H9 (cell line): ENCODE measurements at places on chromosomes 11 and 22.

DNA sequence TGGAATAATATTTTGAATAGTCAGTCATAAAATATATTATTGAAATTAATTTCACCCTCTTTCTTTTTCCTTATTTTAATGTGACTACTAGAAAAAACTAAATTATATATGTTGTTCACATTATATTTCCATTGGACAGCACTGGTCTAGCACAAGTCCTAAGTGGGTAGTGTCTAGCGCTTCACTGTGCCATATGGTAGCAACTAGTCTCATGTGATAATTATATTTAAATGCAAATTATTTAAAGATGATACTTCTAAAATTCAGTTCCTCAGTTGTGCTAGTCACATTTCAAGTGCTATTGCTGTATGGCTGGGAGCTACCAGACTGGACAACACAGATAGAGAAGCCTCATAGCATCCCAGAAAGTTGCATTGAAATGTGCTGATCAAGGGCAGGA is 19.1 kb upstream of the LDLRAD3 start:
- no peak for DNase-seq

DNA sequence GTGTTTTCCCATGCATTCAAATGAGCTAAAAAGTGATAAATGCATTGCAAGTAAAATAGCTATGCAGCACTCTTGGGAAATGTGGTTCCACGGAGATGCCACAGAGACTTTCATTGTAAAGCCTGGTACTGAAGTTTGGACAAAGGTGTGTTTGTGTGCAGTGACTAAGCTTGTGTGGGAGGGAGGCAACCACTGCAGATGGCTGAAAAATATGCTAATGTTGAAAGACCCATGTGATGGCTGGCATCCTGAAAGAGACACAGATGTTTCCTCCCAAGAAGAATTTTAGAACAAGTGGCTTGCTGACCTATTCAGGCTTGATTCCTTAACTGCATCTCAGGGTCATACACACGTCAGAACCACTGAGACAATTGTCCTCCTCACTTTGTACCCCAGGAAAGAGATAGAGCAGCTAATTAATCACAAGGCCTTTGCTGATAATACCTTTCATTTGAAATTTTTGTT is 73.8 kb downstream of the FAM76B start:
- DNase-seq, result no peak

DNA sequence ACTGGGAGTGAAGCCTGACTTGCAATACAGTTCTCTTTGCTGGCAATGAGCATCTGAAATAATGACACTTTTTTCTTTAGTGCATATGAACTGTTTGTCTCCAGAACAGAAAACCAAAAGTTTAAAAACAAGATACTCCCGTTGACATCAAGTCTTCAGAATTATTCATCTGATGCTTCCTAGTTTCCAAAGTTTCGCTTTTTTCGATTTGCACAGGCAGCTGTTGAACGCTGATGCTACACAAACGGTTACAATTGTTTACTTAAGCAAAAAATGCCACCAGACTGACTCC is 612 bp upstream of the BIRC2 start:
- DNase-seq, result no peak

DNA sequence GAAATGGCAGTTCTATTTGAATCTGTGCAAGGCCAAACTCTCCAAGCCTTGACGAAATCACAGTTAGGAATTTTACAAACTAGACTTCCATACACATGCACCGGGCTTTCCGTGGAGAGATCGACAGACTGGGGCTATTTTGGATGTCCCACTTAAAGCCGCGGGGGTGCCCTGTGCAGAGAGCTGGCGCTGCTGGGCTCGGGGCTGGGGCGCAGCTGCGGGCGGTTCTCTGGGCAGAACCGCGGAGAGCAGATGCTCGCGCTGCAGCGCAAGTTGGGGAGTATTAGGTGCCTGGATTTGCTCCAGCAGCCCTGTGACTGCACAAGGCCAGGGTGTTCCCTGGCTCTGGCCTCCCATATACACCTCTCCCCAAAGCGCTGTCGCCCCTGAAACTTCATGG is 67.2 kb downstream of the SPATA19 start:
- DNase-seq, result no peak

DNA sequence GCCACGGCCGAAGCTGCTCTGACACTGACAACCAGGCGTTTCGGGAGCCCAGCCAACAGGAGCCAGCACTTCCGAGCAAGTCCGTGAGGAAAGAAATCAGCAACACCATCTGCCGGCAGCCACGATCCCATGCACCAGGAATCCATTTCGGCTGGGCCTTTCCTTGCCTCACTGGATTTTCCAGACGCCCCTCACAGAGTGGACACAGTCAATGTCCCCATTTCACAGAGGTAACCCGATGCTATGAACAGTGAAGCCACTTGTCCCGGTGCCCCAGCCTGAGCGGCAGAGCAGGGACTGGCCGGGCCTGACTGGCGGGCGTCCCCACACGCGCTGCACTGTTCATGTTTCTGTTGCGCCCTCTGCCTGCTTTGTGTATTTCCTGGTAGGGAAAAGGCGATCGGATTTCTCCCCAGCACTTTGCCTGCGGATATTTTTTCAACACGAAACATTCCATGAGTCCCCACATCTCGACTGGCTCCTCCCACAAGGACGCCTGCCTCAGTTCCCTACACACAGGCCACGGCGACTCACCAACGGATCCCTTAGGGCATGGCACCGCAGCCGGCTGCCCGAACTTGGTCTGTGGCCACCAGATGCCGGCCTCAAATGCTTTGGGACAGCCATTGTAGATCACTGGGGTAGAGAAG is 55.3 kb downstream of the TRMU start:
- no peak for DNase-seq

DNA sequence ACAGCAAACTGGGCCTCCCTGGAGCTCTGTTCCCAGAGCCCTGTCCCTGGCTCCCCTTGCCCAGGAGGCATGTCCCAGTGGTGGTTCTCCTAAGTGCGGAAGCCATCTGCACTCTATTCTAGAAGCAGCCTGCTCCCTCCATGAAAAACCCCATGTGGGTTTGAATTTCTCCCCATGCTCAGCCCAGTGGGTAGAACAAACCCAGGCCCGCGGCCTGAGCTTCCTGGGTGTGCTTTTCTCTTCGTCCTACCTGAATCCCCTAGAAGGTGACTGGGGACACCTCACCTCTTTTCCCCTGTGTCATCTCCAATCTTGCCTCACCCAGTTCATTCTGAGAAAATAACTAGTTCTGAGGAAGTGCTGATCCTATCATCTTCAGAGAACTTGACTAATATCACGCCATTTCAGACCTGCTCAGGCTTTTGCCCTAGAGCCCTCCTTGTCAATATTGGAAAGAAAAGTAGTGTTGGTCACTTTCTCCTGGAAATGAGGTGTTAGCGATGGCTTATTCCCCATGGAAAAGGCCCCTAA is 15.9 kb downstream of the IL10RA start:
- no peak for DNase-seq

DNA sequence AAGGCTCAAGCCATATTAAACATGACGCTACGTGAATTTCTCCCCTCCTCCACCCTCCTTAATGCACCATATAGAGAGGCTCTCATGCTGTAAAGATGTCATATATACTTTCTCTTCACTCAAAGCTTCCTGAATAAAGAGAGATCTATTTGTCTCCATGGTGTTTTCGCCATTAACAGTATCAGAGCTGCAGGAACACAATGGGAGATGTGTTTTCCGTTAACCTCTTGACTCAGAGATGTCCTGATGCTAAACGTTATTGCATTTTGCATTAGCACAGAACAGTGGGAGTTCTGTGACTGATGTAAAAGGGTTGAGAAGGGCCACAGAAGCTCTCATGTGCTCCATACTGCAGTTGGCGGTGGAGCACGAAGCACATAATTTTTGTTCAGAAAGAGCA is 25.7 kb upstream of the BLID start:
- no peak for DNase-seq

- no peak for DNase-seq
These were observed 20.1 kb downstream of the ELP4 start for GRCh38 chr11:31529701-31530100.

GRCh38 chr22:34973016-34973415 is 92.9 kb upstream of the ISX start:
- DNase-seq, result no peak

- DNase-seq, result no peak
These were observed 25.9 kb upstream of the LYVE1 start for GRCh38 chr11:10594407-10594806.

DNA sequence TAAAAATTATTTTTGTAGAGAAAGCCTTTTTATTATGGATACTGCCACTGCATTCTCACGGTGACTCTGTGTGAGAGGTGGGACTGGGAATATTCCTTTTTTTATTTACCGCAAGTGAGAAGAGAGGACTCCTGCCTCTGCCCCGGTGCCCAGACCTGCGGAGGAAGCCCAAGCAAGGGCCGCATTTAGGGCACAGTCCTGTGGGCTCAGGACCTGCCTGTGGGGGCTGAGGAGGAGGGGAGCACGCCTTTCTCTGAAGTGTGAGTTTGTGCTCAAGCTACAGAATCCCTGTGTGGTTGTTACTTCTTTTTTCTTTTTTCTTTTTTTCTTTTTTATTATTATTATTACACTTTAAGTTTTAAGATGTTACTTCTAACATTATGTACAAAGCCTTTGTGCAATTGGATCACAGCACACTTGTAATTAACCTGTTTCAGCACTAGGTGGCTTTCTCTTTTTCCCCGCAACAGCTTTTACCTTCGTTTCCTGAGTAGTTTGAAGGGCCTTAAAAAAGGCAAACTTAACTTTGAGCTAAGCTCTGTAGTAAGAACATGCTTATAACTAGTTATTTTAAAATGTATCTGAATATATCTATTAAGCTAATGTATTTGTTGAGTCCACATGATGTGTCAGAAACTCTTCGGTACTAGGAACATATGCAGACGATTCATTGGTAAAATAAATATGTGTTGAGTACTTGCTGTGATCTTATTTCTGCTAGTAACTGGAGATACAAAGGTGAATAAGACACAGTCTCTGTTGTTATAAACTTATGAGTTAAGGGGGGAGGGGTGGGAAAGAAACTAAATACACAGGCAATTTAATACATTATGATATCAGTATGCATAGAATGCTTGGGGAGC is 18.3 kb downstream of the AMOTL1 start:
- DNase-seq, result peak; percentile 66

DNA sequence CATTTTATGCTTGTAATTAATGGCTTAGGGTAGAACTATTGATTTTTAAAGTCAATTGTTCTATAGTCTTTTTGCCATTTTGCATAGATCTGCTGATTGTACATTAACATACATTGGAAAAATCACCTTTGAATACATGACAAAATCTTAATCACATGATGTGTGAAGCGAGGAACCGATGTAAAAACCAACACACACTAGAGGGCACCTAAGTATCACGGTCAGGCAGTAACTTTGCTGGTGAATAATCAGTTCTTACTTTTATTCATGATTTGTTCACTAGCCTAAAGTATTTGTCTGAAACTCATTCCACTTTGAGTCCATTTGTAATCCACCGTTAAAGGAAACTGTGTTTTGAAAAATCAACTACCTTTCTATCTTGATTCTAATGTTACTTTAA is 28.2 kb downstream of the JHY start:
- DNase-seq, result no peak

DNA sequence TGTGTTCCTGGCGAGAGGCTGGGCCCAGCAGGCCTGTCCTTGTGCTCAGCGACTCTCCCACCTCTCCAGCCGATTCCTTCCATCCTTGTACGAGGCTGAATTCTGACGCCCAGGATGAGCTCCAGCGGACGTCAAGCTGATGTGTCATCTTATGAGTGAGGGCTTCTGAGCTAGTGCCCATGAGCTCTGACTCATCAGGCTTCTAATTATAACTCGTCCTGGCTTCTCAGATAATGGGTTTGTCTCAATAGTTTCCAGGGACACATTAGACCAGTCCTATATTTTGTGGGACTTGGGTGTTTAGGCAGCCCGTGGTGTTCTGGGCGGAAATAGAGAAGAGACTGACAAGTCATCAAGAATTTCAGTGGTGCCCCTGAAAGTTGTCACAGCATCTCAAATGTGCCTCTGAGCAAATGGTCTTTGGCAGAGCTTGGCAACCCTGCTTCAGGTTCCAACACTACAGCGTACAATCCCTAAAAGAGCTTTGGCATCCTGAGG is 108.2 kb upstream of the CD44 start:
- no peak for DNase-seq

GRCh38 chr11:65745049-65745448 is 24.5 kb upstream of the RNASEH2C start:
- DNase-seq, result no peak

DNA sequence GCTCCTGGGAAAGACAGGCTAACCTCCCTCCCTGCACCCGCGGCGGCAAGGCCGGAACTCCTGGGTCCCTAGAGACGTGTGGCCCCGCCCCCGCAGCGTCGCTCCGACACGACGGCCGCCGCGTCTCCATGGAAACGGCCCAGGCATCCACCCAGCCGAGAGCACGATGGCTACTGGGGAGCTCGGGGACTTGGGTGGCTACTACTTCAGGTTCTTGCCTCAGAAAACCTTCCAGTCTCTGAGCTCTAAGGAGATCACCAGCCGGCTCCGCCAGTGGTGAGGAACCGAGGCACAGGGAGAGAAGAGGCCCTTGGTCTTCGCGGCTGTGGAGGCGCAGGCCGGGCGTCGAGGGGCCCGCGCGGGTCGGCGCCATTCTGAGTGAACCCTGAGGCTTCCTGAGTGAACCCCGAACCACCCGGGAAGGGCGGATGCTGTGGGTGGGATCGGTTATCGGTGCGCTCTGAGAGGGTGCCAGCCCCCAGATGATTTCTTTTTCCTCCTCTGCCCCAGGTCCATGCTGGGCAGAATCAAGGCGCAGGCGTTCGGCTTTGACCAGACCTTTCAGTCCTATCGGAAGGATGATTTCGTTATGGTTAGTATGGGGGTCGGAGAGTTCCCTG is at the start of gene CFAP300:
Gene CFAP300 (plus strand): TSS at position 133 of the 620 bp plus-strand sequence. CDS start 34 bp downstream, at position 167.
- DNase-seq, result peak; percentile 78
